ENCODE measurements at places on chromosomes 12 and 14.

DNA sequence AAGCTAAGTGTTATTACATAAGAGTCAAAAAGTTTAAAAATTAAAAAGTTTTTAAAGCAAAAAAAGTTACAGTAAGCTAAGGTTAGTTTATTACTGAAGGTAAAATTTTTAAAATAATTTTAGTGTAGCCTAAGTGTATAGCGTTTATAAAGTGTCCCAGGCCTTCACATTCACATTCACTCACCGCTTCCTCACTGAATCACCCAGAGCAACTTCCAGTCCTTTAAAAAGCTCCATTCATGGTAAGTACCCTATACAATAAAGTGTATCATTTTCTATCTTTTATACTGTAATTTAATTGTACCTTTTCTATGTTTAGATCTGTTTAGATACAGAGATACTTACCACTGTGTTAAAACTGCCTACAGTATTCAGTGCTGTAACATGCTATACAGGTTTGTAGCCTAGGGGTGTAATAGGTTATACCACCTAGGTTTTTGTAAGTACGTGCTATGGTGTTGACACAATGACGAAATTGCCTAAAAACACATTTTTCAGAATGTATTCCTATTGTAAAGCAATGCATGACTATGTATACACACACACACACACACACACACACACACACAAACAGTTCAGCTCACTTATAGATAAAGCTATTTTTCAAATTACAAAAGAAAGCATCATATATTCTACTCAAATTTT is 3.7 kb downstream of the CLEC14A start:
- no peak for DNase-seq

DNA sequence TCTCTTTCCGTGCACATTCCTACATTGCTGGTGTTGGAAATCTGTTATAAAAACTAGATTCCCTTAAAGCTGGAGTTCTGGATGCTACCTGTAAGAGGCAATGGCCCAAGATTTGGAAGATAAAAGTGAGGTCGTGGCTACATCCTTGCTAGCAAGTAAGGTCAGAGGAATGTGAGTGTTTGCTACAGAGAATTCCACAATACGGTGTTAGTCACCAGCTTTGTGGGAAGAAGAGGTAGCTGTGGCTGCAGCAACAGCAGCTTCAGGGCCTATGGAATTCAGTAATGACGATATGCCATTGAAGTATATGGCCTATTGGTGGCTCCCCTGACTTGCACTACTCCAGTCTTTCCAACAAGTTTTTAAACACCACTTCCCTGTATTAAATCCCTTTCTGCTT is 227.7 kb upstream of the TMEM260 start:
- DNase-seq, result no peak

DNA sequence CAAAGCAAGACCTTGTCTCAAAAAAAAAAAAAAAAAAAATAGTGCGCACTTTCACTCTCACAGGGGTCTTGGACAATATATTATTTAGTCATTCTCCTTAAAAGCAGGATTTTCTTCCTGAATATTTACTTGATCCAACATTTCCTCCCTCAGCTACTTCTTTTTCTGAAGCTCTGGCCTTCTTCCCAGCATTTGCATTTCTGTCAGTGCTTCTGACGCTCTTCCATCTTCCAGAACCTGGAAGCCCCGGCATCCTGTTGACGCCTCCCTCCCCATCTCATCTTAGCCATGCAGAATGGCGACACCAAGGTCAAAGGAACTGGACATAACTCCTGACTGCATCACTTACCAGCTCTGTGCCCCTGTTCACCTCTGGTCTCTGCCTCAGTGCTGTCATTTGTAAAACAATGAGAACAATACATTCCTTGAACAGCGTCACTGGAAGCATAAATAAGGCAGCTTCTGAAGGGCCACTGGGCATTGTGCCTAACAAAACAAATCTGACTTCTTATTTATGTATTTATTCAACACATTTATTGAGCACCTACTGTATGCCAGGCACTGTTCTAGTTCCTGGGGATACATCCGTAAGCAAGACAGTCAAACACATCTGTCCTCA is 90.9 kb upstream of the MDM1 start:
- no peak for DNase-seq

GRCh38 chr14:101225157-101226152 is 321.9 kb upstream of the RTL1 start:
- no peak for DNase-seq

DNA sequence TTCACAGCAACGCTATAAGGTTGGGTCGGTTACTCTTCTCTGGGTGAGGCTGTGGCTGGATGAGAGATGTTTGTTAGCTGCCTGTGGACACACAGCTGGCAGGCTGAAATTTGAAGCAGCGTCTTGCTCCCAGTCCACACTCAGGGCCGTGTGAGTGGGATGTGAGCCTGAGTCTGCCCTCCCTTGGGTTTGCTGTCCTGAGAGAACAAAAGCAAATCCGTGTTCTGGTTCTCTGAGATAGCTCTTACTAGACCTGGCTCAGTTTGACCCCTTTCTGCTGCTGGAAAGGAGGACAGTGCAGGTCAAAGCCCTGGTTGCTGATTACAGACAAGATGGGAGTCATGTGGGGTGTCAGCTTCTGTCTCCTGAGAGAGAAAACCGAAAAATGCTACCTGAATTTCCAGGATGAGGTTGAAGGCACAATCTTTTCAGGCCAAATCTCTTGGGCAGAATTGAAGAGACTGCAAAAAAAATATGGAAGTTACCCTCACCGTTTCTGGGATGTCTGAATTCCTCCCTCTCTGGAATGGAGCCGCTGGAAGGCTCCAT is 270.8 kb downstream of the ZFP36L1 start:
- no peak for DNase-seq

Data from frontal cortex (tissue), 4 donors.